ENCODE measurements at places on chromosomes 6 and 20.

- no peak for DNase-seq
These were observed 7.9 kb upstream of the SIRT5 start for GRCh38 chr6:13566500-13566899.

GRCh38 chr6:27297857-27298730 lies 14.0 kb downstream of the POM121L2 start:
- DNase-seq, result no peak

DNA sequence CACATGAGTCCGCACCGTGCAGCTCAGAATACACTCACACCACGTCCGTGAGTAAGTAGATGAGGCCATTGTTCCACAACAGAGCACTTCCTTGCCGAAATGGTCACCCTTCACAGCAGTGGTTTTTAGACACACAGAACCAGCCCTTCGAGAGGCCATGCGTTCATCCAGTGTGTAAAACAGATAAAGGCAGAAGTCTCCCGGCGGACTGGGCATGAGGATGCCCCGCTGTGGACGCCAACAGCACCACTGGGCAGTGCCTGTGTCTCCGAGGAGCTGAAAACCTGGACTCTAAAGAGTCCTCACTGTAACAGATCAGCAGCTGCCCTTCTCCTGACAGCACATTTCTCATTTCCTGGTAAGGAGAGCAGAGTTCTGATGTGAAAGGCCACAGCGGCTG lies 75.2 kb downstream of the WDR27 start:
- DNase-seq, result no peak

DNA sequence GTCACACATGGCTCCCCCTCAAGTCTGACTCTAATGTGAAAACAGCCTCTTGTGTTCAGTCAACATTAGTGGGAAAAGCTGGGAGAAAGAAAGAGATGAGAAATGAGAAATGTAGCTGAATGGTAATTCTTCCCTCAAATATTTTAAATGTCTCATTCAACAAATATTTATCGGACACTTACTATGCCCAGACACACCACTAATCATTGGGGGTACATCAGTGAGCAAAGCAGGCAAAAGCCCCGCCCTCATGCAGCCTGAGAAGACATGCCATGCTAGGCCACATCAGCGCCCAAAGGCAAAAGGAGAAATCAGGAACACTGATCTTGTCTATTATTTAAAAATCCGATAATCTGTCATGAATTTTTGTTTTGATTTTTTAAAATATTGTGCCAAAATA lies 89.9 kb upstream of the ASF1A start:
- no peak for DNase-seq

DNA sequence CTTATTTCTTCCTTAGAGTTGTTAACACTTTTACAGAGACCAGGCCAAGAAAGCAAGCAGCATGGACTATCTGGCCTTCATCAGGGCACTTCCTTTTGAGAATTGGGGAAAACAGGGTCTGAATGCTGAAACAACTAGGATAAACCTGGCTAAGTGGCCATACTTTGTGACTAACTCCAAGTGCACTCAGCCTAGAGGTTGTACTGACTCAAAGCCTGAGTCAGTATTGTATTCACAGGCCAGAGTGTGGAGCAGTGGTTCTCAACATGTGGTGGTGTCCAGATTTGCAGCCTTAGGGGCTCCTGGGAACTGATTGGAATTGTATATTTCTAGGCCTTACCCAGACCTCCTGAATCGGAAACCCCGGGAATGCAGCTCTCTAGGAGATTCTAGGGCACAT lies 20.1 kb downstream of the SEC23B start:
- DNase-seq, result no peak

GRCh38 chr20:38144598-38144973 lies 20.5 kb downstream of the TGM2 start:
- no peak for DNase-seq

GRCh38 chr20:59932616-59933295 lies 681 bp downstream of the SYCP2 start:
- no peak for DNase-seq

DNA sequence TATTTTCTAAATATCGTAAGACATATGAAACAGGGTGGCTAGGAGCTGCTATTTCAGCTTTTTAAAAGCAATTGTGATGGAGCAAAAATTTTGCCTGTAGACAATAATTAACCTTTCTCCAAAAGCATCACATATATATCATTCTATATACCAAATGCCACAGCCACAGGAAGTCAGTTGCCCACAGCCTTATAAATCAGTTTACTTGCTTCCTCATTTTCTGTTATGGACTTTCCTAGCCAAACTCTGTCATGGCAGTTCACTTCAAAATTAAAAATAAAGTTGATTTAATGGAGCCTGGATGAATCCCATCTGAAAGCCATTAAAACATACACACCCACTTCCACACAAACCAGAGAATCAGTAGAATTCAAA lies 93.4 kb upstream of the NHSL1 start:
- DNase-seq, result no peak

- DNase-seq, result no peak
These were observed 424.5 kb downstream of the HTR1B start for GRCh38 chr6:77038807-77039206.

DNA sequence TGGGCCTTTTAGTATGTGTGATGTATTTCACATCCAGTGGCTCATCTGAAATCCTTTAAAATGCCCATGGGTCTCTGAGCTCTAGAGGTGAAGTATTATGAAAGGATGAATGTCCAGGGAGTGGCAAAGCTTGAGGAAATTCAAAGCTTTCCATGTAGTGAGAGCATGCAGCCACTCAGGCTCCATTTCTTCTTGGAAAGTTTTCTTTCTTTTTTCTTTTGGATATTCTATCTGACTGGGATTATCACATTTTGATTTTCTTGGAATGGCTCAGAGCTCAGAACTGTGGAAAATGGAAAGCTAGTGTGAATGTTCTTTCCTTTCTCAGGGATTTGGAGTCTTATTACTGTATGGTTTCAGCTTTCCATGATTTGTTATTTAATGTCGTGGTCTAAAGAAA lies 397.4 kb downstream of the CD109 start:
- no peak for DNase-seq

- no peak for DNase-seq
These were observed 6.7 kb downstream of the MAFB start for GRCh38 chr20:40682104-40682981.

GRCh38 chr6:45982280-45983036 lies 33.2 kb downstream of the CLIC5 start:
- DNase-seq, result no peak

- peak; percentile 3 for DNase-seq
These were observed 52.8 kb upstream of the FILIP1 start for GRCh38 chr6:75546381-75546780.

- DNase-seq, result no peak
These were observed 362.2 kb downstream of the C6orf118 start for GRCh38 chr6:164947164-164947563.

DNA sequence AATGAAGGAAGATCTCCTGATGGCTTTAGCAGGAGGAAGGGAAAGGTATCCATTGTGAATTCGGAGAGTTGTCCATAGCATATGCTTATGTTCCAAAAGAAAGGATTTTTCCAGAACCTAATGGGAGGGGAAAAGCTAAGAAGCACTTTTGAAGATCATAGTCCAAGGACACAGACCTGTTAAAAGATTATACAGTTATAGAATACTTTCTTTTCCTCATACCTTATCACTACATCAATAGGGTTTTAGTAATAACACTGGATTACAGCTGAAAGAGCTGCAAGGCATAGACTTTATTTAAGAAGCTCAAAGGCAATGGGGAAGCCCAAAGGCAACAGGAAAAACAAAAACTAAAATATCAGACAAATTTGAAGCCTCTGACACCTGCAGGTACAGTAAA lies 39.8 kb upstream of the SLC24A3 start:
- DNase-seq, result no peak

- no peak for DNase-seq
These were observed 170.9 kb downstream of the GJA10 start for GRCh38 chr6:90065173-90065572.

DNA sequence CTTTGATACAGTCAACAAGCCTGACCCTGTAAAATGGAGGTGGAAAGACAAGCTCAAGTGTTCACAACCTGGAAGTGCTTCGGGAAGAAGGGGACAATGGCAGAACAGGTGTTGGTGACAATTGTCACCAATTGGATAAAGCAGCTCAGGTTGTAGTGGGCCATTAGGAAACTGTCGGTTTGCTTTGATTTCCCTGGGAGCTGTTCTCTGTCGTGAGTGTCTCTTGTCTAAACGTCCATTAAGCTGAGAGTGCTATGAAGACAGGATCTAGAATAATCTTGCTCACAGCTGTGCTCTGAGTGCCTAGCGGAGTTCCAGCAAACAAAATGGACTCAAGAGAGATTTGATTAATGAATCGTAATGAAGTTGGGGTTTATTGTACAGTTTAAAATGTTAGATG lies 15.0 kb downstream of the CCR6 start:
- no peak for DNase-seq

GRCh38 chr6:34514593-34515472 lies 41.3 kb downstream of the SPDEF start:
- no peak for DNase-seq

GRCh38 chr6:72619883-72620696 lies 1.8 kb upstream of the KCNQ5 start:
- peak; percentile 47 for DNase-seq

DNA sequence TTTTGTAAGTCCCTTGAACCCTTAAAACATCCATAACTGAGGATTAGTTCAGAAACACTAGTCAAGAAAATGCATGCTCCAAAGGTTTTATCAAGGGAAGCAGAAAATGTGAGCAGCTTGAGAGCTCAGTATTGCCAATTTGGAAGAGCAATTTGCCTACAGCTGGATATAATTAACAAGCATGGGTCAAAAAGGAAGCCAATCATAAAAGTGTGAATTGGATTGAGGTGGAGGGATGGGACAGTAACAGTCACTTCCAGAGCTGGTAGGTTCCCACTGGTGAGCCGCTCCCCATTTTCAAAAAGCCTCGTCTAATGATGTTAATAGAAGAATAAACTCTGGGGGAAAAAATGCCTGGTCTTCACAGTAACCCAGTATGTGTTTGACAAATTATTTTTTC lies 5.0 kb upstream of the PTPRK start:
- no peak for DNase-seq

- DNase-seq, result no peak
These were observed 430.5 kb upstream of the EPHA7 start for GRCh38 chr6:93849857-93850256.

DNA sequence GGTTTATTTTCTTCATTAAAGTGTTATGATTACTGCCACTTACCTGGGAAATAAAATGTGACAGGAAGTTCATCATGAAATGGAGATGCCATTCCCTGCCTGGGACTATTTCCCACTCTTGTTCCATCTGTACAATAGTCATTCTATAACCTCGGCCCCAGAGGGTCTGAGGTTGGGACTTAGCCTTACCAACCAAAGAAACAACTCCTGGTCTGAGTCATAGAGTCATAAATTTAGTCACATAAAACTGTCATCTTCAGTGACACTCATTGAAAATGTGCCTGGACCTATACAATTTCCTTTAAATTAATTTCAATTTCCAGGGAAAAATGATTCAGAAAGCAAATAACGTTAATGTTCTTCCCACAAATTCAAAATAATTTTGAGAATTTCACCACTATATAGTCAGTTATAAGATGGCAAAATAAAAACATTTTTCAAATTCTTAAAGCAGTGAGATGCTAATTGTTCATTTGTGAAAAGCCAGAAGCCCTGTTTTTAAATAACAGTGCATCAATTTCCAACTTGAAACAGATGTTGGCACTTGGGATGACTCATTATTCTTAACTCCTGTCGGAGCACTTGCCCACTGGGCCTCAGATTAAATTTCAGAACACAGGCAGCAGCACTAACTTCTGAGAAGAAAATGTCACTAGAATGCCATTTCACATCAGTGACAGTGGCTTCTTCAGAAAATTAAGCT lies 201.2 kb upstream of the SMLR1 start:
- DNase-seq, result no peak

DNA sequence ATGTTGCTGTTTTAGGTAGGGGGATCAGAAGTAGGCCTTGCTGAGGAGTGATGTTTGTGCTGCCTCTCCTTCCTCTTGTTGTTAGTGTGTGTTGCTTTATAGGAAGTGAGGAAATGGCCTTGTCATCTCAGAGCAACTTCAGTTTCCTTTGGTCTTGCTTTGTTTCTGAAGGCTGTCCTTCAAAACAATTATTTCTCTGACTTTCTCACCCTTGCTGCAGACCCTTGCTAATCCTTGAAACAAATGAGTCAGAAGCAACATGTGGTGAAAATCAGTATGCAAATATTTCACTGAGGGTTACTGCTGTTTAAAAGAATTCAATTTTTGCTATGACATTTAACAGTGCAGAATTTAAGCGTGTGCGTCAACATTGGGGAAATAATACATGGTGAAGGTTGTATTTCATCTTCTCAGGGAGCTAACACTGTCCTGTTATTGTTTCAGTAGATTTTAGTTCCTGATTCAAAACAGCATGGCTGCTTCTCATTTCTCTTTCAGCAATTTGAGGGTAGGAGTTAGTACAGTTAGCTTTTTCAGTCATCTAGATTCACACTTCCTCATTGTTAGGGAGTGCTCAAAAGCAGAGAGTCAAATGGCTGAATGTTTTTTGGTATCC lies 13.8 kb downstream of the RNF144B start:
- no peak for DNase-seq

GRCh38 chr20:32366380-32366779 lies 8.2 kb downstream of the ASXL1 start:
- DNase-seq, result no peak

- peak; percentile 87 for DNase-seq
These were observed 37.0 kb downstream of the SYTL3 start for GRCh38 chr6:158686791-158687381.

DNA sequence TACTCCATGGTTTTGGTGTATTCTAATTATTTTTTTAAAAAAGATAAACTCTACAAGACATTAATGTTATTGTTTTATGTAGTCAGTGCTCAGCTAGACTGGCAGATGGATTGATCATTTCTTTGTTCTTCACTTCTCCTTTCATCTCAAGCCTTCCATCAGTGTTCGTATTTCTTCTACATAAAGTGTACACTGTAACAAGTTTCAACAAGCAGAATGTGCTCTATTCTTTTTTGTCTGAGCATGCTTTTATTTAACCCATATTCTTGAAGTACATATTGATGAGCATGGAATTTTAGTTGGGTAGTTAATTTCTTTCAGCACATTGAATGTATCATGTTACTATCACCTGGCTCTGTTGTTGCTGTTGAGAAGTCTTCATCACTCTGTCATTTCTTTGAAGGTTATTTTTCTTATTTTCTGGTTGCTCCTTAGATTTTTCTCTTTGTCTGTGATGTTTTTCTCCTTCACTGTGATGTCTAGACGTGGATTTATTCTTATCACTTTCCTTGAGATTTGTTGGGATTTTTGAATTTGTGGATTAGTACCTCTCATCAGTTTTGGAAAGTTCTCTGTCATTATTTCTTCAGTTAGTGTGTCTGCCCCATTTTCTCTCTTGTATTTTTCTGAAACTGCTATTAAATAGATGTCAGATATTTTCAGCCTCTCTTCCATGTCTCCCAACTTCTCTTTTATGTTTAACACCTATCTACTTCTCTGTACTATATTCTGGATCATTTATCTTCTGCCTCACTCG lies 48.5 kb downstream of the TGM2 start:
- no peak for DNase-seq

- no peak for DNase-seq
These were observed 669.0 kb upstream of the EYS start for GRCh38 chr6:66376001-66376400.
